ENCODE measurements at places on chromosomes 1 and 21.

DNA sequence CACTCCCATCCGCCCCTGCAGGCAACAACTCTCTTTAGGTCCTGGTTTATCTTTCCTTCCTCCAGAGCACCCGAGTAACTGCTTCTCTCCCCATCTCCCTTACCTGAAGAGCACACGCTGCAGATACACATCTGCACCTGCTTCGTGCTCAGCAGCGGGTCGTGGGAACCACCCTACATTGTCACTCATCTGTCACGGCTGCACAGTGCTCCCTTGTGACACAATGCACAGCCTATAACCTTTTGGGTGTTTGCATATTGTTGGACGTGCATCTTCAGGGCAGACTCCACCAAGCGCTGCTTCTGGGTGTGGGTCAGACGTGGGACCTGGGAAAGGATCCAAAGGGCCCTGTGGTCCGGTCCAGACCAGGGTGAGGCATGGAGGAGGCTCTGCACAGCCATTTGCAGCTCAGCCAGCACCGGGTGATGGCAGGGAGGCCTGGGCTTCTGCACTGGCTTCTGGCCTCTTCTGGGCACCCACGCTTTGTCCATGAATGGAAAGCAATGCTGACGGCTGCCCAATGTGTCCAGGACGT, 42.5 kb downstream of the WDR4 start:
- DNase-seq, result no peak

DNA sequence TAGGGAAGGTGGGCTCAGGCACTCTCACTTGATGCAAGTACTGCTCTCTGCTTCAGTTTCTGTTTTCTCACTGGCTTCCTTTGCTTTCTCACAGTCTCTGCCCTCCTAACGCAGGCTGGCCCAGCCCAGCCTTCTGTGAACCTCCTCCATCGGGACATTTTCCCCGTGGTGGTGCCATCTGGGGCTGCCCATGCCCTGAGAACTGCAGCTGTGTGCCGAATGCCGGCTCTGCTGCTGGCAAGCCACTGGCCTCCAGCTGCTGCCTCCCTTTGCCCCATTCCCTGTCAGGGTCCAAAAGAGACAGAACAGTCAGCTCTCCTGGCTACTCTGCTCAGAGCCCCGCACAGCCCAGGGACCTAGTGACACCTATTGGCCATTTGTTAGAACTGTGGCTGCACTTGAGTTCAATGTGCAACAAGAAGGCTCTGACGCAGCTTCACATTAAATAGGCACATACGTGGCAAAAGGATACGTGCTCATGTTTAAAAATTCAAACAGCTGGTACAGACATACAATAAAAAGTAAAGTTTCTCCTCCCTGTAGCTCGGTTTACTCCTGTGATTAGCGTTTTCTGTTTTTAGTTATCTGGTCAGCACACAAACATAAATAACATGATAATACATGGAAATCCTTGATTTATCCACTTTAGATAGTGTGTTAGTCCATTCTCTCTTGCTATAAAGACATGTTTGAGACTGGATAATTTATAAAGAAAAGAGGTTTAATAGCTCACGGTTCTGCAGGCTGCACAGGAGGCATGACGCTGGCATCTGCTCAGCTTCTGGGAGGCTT, 46.6 kb downstream of the FCRL5 start:
- peak; percentile 39 for DNase-seq

GRCh38 chr21:43196826-43197225, 28.0 kb downstream of the CRYAA start:
- no peak for DNase-seq

DNA sequence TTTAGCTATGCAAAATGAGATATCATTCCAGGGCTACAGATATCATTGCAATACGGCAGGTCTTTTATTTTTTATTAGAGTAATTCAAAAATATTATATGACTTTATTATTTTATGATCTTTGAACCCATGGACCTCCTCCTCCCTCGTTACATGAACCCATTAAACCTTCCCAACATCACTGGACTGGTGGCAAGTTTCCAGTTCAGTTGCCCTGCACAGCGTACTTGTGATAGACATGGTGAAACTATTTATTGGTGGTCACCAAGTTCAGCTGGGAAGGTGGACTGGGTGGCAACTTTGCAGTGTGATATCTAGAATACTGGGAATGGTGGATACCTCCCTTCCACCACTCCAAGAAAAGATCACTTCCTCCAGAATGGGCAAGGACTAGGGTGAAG, 52.5 kb downstream of the SLC30A10 start:
- no peak for DNase-seq

DNA sequence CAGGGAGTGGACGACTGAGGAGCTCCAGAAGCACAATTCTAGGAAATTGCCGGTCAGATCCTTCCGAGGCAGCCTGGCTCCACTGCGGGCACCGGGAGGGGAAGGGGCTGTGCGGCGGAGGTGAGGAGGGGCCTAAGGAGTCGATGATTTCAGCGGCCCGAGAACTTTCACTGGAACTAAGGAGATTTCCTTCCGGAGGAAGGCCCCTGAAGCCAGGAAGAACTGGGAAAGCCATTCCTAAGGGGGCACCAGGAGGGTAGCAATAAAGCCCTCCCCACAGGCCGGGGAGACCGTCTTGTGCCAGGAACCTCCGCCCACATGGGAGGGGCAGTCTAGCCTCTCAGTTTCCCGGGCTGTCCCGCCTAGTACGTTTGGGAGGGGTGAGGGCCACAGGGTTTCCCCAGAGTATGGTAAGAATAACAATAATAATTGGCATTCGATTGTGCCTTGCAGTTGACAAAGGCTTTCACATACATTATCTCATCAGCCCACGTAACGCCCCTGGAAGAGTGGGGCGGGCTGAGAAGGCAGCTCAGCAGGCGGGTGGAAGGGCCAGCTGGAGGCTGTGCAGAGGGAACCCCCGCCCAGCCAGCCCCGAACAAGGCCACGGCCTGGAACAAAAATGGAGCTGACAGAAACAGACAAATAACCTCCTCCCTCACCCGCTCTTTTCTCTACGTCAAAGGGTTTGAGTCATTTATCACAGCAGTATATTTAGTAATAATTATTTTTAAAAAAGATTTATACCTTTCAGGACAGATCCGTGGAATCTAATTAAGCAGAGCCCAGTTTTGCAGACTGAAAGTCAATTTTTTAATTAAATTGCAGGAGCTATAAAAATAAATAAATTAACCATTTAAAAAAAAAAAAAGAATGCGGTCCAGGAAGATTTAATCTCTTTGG, 19.8 kb downstream of the NPR1 start:
- no peak for DNase-seq

DNA sequence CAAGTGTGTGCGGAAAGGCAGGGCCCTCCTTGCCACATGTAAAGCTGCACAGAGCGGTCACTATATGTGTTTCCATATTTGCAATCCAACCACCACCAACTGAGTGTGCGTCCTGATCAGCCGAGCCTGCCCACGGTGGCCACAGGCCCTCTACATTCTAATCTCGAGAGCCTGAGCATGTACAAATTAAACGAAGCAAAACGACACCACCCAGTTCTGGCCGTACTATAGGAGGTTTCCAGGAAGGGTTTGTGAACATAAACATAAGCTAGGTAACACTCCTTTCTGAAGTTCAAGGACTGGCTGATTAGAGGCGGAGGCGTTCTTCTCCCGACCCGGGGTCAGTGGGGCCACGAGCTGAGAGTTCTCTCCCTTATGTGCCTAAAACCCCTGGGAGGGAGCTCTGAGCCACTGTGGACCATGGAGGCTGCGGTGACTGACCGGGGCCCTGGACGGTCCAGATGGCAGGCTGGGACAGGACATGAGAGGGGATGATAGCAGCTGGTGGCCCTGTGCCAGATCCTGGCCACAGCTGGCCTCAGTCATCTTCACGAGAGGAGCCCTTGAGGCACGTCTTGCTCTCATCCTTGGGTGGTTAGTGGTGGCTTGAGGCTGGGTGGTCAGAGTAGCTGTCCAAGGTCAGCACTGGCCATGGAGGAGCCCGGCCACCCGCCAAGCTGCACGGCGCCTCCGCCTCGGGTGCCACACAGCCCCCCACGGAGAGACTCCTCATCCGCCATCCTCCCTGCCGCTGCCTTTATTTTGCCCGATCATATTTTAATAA, 39.1 kb upstream of the TRAPPC10 start:
- DNase-seq, result no peak

DNA sequence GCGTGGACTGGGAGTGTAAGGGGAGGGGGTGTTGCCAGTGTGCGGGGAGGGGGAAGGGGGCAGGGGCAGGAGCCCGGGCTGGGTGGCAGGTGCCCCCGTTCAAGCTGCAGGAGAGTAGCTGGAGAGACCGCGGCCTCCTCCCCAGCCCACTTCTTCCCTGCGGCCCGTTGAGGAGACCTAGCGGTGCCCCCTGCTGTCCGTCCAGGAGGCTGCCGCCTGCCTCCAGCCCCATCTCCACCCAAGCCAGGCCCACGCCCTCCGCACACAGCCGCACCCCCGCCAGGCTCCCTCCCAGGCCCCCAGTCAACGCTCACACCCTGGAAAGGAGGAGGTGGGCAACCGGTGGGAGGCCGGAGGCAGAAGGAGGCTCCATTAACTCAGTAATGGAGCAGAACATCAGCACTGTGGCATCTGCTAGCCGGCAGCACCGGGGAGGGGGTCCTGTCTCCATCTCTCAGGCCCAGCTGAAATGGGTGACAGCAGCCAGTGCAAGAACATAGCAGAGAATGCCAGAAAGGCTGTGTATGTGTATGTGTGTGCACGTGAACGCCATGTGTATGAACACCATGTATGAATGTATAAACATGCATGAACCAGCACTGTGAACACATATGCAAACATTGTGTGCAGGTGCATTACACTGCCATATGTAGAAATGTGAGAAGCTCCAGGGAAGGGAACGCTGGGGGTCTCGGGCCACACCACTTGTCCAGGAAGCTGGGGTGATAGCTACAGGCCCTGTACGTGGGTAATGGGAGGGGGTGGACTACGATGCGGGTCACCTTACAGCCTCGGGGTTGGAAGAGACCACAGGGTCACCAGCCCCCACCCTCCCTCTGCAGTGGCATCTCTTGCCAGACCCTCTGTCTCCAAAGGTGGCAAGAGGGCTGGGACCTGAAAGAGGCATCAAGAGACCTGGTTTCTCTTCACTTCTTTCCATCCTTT, 84.6 kb downstream of the SYT2 start:
- DNase-seq, result peak; percentile 41

- DNase-seq, result no peak
Observed at GRCh38 chr1:162016631-162017030, 7.0 kb downstream of the OLFML2B start.

- DNase-seq, result no peak
Observed at GRCh38 chr1:183003203-183003602, 20.0 kb upstream of the LAMC1 start.

GRCh38 chr1:150563340-150564038, 14.3 kb downstream of the ADAMTSL4 start:
- DNase-seq, result no peak

DNA sequence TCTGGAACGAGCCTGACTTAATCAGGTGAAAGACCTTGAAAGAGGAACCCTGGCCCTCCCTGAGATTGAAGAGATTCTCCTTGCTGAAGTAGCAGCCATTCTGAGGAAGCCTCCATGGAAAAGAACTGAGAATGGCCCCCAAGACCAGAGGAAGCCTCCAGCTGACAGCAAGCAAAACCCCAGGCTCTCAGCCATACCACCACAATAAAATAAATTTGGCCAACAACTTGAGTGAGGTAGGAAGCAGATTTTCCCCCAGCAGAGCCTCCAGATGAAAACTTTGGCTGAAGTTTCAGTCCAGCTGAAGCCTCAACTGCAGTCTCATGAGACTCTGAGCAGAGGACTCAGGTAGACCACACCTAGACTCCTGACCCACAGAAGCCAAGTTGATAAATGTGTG, 34.0 kb upstream of the SLAMF9 start:
- no peak for DNase-seq
